IPS DF 6.9 (cell line): ENCODE measurements at places on chromosomes 5 and 9.

- DNase-seq: no peak
These were observed 72.0 kb upstream of the COL5A1 start for GRCh38 chr9:134569626-134570025.

- DNase-seq: no peak
These were observed 65.6 kb upstream of the CKMT2 start for GRCh38 chr5:81167544-81167943.

DNA sequence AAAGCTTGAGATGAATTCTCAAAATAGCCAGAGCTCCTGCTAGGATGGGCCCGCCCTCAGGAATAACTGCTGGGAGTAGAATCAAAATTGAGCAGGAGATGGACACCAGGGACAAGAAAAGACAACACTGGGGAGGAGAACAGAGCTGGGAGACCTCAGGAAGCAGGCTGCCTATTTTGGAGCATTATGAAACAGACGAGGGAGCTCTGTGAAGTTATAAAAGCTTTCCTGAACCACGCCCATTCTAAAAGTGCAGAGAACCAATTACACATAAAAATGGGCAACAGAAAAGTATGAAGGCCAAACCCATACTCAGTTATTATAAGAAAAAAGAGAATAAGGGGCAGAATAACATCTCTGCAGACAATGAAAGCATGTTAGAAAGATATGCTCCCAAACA is 213.9 kb upstream of the TRPC7 start:
- no peak for DNase-seq

GRCh38 chr5:39223565-39224156 is 4.3 kb upstream of the FYB1 start:
- DNase-seq: no peak

DNA sequence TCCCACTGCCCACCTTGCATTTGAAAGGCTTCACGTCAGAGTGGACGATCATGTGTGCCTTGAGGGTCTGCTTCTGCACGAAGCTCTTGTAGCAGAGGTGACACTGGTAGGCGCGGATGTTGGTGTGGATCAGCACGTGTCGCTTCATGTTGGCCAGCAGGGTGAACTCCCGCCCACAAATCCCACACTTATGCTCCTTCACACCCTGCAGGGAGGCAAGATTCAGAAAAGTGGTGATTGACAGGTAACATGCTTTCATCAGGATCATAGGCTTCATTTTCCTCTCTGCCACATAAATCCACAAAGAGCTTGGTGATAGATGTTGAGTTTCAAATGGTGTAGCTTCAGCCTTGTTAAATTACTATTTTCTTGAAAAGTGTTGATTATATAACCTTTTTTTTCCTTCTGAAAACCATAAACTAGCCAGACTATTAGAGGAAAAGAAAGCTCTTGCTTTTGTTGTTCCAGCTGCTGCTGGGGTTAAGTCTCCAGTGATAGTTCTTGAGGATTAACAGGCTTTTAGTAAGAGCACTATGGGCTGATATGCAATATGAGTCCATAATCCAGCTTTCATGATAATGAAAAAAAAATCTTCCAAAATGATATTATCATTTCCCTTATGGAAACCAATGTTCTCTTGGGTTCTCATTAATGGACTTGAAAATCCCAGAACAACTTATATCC is 50.7 kb downstream of the ZNF366 start:
- no peak for DNase-seq

GRCh38 chr5:116281309-116281708 is 196.5 kb downstream of the COMMD10 start:
- no peak for DNase-seq

DNA sequence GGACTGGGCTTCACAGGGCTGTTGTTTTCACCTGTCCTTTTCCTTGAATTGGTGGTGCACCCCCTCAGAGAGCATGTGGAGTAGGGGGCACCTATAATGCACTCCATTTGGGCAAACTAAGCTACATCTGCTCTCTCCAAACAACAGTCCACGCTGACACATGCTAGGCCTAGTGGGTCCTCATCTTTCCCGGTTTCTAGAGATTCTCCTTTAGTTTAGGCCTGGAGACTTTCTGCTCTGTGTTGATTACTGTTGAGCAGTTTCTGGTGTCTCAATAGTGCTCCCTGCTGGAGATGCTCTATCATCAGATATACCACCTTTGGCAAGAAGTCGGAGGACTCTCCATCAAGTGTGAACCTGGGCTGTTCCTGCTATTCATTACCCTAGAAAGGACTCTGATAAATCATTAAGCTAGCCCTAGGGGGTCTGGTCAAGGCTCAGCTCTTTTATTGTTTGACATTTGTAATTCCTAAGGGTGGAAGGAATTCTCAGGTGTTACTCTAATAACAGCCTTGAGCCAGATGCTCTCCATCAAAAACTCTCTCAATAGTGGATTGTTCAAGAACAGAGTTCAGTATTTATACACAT is 64.0 kb upstream of the FYB1 start:
- DNase-seq: peak; percentile 37

GRCh38 chr9:72041775-72042194 is 18.6 kb downstream of the C9orf57 start:
- no peak for DNase-seq

DNA sequence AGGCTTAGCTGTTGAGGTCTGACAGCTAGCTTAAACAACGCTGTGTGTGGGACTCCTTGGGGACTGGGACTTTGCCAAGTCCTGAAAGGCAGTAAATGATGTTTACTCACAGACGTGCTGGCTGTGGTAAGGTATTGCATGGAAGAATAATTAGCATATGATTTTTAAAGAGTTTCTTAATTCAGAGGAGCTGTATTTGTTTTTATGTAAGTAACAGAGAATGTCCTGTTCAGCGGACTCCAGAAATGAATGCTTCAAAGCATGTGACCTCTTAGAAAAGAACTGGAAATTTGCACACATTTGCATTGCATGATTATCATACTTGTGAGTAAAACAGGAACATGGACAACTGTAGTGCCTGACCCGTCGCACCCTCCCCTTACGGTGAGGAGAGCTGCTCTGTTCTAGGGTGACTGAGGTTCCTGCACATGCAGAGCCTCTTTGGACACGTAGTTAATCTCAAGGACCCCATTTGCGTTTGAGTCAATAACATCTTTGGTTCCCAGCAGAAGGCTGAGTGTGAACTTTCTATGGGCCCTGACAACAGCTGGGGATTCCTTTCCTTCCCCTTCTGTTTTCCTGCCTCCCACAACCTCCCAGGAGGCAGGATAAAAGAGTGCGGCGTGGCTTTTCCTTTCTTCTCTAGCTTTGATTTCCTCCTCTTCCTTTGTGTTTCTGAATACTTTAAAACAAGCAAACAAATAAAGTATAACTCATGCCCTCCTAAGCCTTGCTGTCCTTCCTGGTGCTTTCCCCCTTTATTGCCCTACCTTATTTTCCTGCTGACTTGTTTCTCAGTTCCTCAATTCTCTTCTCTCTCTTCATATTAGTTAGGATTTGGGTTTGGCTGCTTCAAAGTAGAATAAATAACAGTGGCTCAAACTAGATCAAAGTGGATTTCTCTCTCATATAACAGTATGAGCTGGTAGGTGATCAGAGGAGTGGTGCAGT is 157.2 kb upstream of the CD180 start:
- no peak for DNase-seq

- DNase-seq: no peak
These were observed 6.4 kb downstream of the OR2V2 start for GRCh38 chr5:181153814-181154213.

GRCh38 chr9:117394655-117395054 is 20.2 kb downstream of the ASTN2 start:
- no peak for DNase-seq
